ENCODE measurements at places on chromosomes 12 and 14.

- no peak for DNase-seq
Observed at GRCh38 chr14:55760789-55761566, 181.0 kb downstream of the KTN1 start.

GRCh38 chr12:77575376-77575919 lies 255.2 kb upstream of the NAV3 start:
- DNase-seq: no peak

- DNase-seq: no peak
Observed at GRCh38 chr12:122841544-122842321, 6.5 kb downstream of the HIP1R start.

GRCh38 chr12:11607313-11608081 lies 42.0 kb upstream of the ETV6 start:
- DNase-seq: no peak

GRCh38 chr12:12456637-12457036 lies 99.8 kb downstream of the BORCS5 start:
- DNase-seq: no peak

- DNase-seq: no peak
Observed at GRCh38 chr14:35046751-35047536, 872 bp downstream of the FAM177A1 start.

DNA sequence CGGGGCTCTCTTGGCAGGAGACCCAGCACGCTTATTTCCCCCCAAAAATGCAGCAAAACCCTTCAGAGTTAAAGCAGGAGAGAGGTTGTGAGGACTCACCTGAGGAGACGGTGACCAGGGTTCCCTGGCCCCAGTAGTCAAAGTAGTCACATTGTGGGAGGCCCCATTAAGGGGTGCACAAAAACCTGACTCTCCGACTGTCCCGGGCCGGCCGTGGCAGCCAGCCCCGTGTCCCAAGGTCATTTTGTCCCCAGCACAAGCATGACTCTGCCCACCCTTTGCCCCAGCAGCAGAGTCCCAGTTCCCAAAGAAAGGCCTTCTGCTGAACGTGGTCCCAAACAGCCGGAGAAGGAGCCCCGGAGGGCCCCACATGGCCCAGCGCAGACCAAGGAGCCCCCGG lies 337.7 kb downstream of the TMEM121 start:
- no peak for DNase-seq

Data from activated T-helper 1 cell treated with Interleukin-2 at 50 U/mL for 16 hours (primary cell).